ENCODE measurements at places on chromosomes 2 and 18.

DNA sequence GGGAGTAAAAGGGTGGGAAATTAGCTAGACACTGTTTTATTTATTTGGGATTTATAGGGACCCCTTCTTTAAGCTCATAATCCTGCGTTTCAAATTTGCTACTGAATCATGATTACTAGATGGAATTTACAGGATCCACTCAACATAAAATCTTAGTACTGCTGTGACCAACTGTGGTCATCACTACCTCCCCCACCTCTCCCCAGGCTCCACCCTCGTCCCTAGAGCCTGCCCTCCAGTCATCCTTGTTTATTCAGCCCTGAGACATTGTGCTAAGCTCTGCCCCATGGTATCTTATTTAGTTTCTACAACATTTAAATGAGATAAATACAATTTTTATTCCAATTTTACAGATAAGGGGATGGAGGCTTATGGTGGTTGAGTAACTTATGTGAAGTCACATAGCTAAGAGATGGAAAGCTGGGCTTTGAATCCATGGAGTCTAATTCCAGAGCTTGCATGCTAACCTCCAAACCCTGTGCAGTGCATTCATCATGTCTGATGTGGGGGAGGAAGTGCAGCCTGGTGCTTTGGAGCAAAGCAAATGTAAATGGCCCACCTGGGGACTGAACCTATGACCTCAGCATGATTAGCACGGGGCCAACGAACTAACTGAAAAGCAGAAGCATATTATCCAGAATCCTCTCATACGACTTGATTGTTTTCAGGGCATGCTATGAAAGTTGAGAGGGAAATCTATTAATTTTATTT lies 502.4 kb downstream of the TMEM182 start:
- DNase-seq = no peak

- DNase-seq = no peak
Measured at GRCh38 chr2:145356056-145356455, 836.1 kb upstream of the ZEB2 start.

DNA sequence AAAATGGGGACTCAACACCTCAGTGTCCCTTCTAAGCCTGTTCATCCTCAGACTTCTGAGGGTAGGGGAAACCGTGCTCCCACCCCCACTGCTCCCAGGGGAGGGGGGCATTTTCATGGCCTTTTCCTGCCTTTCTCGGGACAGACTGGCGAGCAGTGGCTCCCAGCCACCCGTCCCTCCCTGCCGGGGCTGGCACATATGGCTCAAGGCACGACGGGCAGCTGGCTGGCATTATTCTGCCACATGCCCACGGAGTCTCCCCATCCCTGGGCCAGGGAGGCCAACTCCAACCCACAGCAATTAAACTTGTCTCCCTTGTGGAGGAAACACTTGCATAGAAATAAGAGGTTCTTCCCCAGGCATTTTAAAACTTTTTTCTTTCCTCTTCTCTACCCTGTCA lies 148.5 kb upstream of the CBLN2 start:
- no peak for DNase-seq

- no peak for DNase-seq
Measured at GRCh38 chr2:48264627-48265026, 265.3 kb upstream of the STON1 start.

DNA sequence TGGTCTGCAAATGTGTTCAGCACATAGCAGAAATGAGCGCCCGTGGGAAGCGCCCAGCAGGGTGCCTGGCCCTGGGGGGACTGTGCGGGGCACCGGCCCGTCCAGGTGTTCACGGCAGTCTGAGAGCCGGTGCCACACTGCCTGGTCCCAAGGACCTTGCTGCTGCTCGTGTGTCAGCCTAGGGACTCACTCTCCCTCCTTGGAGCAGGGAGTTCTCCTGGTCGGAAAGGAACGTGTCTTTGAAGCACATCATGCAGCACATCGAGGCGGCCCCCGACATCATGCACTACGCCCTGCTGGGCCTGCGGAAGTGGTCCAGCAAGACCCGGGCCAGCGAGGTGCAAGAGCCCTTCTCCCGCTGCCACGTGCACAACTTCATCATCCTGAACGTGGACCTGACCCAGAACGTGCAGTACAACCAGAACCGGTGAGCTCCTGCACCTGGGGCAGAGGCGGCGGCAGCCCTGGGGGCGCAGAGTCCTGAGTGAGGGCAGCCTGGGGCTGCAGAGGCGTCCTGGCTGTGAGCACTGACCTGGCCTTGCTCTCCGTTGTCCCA lies 36.0 kb downstream of the NTSR2 start:
- DNase-seq = no peak

- no peak for DNase-seq
Measured at GRCh38 chr2:32947076-32947483, 327 bp downstream of the LTBP1 start.

GRCh38 chr2:219946529-219946928 lies 319.1 kb downstream of the SLC4A3 start:
- no peak for DNase-seq

Measured in stimulated activated CD8-positive, alpha-beta memory T cell treated with anti-CD3 and anti-CD28 coated beads, Interleukin-15, amount 100 ng/mL, for 48 hours (primary cell).